ENCODE measurements at places on chromosomes 5 and 9.
A peak's percentile ranks its signal among the peaks of the same experiment; 100 is the strongest.

DNA sequence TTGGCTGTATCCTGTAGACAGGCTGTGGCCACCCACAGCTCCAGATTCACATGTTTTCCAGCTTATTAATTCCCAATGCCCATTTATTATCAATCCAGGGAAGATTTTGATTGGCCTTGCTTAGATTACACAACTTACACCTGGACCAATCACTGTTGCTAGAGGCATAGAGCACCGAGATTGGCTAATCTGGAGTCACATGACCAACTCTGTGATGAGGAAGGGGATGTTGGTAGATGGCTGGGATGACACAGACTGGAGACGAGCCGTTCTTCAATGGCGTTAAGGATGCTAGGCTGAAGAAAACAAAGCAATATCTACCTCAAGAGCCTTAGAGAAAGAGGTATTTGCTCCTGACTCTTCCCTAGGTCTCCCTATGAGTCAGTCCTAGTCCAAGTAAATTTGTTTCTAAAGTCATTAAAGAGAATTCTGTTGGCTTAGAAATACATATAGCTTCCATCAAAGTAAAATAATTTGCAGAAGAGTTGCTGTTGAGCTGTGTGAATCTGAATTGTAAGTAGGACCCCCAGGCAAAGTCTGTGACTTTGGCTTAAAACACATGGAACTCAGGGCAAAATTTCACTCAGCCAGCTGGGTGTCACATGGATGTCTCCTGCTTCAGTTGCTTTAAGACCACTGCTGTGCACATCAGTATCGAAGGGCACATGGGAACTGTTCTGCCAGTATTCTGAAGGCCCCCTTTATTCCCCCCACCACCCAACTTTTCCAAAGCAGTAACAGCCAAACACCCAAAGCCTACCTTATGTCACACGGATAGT, 326.4 kb upstream of the KLF4 start:
- DNase-seq = no peak

DNA sequence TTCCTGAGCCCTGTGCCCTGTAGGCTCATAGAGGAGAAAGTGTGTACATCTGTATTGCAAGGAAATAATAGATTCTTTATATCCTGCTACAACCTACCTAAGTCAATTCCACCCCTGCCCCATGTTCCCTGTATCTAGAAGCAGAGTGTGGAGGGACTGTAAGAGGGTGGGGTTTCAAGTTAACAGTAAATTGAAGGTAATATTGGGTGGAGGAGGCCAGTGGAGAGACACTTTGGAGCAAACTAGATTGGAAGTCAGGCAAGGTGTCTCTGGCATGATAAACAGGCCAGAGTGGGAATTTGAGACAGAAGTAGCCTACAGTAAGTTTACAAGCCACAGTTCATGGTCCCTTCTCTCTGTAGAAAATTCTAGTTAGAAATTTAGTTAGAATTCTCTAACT, 2.3 kb upstream of the HEMGN start:
- no peak for DNase-seq

- DNase-seq = no peak
Observed at GRCh38 chr9:8863886-8864544, 1064.4 kb upstream of the DMAC1 start.

DNA sequence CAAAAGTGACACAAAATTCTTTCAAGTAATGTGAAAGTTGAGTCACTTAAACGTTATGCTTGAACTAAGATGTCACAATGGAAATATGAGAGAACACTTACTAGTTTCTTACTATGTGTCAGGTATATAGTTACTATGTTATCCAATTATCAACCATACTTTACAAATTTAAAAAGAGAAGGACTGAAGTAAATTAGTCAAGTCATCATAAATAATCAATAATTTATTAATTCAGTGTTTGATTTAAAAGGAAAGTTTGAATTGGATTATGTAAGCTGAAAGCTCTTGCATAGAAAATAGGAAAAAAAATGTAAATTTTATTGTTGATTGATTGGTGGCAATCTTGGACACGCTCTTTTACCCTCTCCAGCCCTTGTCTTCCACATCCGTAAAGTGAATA, 76.3 kb downstream of the GABRA1 start:
- no peak for DNase-seq

DNA sequence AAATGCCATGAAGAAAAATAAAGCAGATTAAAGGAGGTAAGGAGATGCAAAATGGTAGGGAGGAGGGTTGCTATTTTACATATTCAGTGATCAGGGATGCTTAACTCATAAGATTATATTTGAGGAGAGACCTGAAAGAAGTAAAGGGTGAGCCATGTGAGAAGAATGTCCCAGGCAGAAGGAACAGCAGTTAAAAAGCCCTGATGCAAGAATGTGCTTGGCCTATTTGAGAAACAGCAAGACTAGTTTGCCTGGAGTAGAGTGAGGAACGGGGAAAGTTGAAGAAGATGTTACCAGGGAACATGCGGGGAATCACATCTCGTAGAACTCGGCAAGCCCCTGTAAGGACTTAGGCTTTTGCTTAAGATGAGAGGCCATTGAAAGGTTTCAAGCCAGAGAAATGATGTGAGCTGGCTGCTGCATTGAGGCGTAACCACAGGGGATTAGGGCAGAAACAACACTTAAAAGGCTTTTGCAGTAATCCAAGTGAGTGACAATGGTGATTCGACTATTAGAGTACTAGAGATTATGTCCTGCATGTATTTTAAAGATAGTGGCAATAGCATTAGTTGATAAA, 198.7 kb downstream of the VPS13A start:
- no peak for DNase-seq

- no peak for DNase-seq
Observed at GRCh38 chr9:110744715-110745384, 76.3 kb downstream of the MUSK start.

GRCh38 chr5:9015260-9015936, 530.5 kb downstream of the SEMA5A start:
- no peak for DNase-seq

GRCh38 chr5:7190712-7191250, 205.2 kb upstream of the ADCY2 start:
- DNase-seq = no peak

DNA sequence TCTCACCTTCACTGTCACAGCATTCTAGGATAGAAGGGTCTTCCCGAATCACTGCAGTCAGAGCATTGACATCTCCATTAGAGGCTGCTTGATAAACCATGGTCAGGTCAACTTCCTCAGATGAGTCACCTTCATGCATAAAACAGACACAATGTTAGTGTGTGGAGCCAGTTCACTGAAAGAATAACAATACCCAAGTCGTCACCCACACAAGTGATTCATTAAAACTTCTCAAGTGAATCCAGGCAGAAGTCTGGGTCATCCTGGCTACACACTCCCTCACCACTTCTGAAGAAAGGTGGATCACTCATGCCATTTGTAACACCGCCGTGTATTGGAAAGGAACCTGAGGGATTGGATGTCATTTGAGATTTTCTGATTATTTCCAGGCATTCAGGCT, 49.6 kb downstream of the ANKRD55 start:
- no peak for DNase-seq

DNA sequence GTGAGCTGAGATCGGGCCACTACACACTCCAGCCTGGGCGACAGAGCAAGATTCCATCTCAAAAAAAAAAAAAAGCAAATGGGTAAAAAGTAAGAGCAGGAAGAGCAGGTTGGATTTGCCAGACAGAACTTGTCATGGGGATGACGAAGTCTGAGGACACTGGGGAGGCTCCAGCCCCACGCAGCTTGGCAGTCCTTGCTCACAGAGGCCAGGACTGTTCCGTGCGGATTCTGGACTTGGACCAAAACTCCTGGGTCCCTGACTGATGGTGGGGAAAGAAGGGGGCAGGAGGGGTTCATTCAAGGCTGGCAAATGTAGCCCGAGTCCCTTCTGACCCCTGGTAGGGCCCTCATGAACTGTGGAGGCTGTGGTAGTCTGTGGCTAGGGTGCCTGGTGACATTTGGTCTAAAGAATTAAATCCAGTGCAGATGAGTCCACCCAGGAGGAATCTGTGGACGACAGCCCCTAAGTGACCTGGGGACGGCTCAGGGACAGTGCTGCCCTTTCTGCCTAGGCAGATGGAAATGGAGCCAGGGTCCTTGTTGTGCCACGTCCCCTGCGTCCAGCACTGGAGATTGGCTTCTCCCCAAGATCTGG, 3.1 kb downstream of the FGD3 start:
- no peak for DNase-seq

GRCh38 chr5:9537223-9538141, 8.4 kb downstream of the SEMA5A start:
- DNase-seq = no peak

- DNase-seq = no peak
Observed at GRCh38 chr9:134208310-134208841, 44.0 kb upstream of the RNU6ATAC start.

DNA sequence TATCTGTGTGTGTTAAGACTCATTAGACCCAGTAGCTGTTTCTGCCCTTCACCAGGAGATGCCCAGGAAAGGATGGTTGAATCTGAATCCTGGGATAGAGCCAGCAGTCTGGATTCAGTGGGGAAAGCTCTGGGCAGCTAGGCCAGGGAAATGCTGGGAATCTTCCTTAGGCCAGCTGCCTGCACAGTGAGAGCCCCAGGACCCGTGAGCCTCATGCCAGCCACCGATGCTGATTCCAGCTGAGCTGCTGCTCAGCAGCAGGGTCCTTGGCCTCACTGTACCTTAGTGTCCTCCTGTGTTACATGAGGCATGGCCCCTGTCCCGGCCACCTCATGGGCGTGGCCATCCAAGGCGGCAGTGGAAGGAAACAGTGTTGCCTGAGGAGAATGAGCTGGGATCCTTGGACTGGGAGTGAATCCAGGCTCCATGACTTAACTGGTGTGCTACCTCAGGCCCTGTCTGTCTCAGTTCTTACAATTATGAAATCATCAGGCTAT, 87.1 kb downstream of the AMBP start:
- no peak for DNase-seq

- no peak for DNase-seq
Observed at GRCh38 chr5:132230871-132231270, 3.2 kb upstream of the P4HA2 start.

GRCh38 chr5:170223906-170224305, 8.9 kb upstream of the C5orf58 start:
- no peak for DNase-seq

- DNase-seq = no peak
Observed at GRCh38 chr5:32859211-32859641, 148.1 kb downstream of the NPR3 start.

- DNase-seq = no peak
Observed at GRCh38 chr9:20884985-20885593, 146.4 kb downstream of the HACD4 start.

GRCh38 chr9:110058304-110058953, 149.5 kb downstream of the C9orf152 start:
- DNase-seq = no peak

DNA sequence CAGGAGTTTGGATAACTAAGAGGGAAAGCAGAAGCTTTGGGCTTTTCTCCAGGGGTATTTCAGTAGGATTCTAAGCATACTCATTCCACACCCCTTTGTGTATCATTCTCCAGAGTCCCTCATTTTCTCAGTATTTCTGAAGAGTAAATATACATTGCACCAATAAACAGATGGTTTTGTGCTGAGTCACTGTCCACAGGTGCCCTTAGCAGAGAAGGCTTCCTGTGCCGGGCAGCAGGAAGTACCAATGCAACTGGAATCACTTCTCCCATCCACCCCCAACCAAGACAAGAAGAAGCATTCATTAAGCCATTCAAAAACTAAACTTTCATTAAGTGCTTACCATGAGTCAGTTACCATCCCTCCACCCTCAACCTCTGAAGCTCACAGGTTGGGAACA, 3.6 kb upstream of the CCNJL start:
- DNase-seq = no peak

- DNase-seq = no peak
Observed at GRCh38 chr9:5089737-5090136, 95.7 kb downstream of the INSL6 start.

GRCh38 chr9:5556101-5556705, 45.9 kb downstream of the PDCD1LG2 start:
- no peak for DNase-seq

DNA sequence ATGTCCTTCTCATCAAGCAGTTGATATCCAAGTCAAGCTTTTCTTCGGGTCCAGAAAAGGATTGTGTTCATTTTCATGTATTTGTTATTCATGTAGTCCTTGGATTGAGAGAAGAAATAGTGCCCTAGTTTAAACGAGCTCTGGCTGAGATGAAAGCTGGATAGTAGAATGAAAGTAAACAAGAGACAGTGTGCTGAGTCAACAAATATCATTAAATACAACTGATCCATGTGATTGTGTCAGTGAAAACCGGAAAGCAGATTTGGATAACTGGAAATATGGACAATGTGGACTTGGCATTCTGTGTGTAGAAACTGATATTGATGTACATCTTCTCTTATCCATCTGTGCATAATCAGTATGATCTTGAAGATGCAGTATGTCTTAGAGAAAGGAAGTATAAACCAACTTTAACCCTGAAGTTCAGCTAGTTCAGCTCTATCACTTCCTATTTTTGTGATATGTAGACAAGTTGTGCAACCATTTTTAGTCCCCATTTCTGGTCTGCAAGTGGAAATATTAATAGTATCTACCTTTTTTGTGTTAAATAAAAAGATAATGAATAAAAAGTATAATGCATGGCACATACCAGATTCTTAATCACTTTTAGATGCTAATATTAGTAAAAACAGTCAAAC, 4.4 kb downstream of the MUSK start:
- DNase-seq = no peak

DNA sequence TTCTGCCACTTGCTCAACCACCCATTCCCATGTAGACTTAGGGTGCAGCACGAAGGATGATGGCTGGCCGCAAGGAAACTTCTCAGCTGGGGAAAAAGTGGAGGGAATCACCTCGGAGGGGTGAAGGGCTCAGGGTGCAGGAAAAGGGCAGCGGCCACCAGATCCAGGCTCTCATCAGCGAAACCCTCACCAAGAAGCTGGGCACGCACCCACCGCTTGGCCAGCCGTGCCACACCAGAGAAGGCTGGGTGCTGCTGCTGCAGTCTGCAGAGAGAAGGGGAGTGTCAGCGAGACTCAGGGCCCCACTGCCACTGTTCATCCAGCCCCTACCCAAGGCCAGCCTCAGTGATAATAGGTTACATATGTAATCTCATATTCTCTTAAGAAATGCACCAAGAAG, 8.6 kb downstream of the NOL6 start:
- no peak for DNase-seq

GRCh38 chr9:14868772-14869583, 41.2 kb downstream of the FREM1 start:
- DNase-seq = no peak

DNA sequence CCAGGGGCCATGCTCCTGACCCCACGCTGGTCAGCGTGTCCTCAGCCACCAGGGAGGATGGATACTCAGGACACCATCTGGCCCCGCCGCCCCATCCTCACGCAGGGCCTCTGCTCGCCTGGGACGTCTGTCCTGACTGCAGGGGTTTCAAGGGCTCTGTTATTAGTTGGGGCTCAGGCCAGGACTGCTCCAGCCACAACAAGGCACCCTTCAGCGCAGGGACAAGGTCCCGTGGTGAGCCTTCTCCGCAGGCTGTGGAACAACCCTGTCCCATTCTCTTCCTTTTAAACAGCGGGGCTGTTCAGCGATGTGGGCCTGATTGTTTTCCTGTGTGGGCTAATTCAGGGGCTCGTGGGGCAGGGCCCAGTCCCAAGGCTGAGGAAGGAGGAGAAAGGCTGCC, 61.6 kb downstream of the SEMA4D start:
- peak; percentile 19 for DNase-seq

- no peak for DNase-seq
Observed at GRCh38 chr5:169052207-169052606, 248.7 kb downstream of the SLIT3 start.
